Endodermal cell (in vitro differentiated cells): ENCODE measurements at places on chromosomes 4 and X. TPM values are rescaled to one million over a fixed set of nuclear protein-coding genes. Genes with fewer than 3 reads are reported as not detected.

GRCh38 chr4:4419896-4420295 is 33.0 kb downstream of the NSG1 start:
- DNase-seq: peak; percentile 28

DNA sequence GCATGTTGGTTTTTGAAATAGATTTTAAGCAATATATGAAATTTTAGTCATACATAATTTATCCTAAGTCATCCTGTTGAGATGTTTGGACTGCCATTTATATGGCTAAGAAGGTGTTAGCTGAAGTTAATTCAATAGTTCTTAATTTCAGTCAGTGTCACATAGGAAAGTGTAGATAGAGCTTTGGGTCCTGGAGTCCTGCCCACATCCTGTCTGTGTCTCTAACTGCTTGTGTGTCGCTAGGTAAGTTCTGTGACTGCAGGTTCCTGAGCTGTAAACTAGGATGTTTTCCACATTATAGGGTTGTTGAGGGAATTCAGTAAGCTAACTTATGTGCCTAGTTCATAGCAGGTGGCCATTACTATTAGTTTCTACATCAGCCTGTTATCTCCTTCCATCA is 20.7 kb downstream of the OFD1 start:
- no peak for DNase-seq

GRCh38 chr4:14329228-14329627 is 673.1 kb upstream of the CPEB2 start:
- no peak for DNase-seq

GRCh38 chr4:1026115-1026514 is 14.7 kb downstream of the FGFRL1 start:
- DNase-seq: peak; percentile 83

DNA sequence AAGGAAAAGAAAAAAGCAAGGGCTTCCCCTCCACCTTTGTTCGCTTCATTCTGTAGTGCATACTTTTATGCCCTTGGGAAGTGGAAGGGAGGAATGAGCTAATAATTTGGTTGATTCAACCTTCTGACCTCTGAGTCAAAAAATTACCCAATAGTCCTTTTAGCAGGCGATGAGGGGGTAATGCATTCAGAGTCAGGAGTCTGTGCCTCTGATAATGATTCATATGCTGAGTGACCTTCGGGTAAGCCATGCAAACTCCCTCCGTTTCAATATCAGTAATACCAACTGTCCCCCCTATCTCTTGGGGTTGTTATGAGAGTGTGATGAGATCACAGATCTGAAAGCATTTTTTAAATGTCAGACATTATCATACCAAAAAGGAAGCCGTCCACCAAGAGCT is 41.6 kb upstream of the ACSL4 start:
- DNase-seq: no peak

GRCh38 chrX:40314070-40314469 is 216.3 kb upstream of the BCOR start:
- DNase-seq: peak; percentile 89

- DNase-seq: no peak
These were observed 81.5 kb downstream of the PJA1 start for GRCh38 chrX:69083801-69084200.

GRCh38 chr4:6657242-6658208 is 17.0 kb downstream of the MRFAP1 start:
- DNase-seq: no peak

GRCh38 chr4:100299046-100299840 is 109.0 kb upstream of the DDIT4L start:
- no peak for DNase-seq

GRCh38 chr4:190015538-190016368 is 11.3 kb downstream of the FRG2 start:
- DNase-seq: peak; percentile 56

- no peak for DNase-seq
These were observed 8.4 kb downstream of the UBE2K start for GRCh38 chr4:39706334-39706733.

DNA sequence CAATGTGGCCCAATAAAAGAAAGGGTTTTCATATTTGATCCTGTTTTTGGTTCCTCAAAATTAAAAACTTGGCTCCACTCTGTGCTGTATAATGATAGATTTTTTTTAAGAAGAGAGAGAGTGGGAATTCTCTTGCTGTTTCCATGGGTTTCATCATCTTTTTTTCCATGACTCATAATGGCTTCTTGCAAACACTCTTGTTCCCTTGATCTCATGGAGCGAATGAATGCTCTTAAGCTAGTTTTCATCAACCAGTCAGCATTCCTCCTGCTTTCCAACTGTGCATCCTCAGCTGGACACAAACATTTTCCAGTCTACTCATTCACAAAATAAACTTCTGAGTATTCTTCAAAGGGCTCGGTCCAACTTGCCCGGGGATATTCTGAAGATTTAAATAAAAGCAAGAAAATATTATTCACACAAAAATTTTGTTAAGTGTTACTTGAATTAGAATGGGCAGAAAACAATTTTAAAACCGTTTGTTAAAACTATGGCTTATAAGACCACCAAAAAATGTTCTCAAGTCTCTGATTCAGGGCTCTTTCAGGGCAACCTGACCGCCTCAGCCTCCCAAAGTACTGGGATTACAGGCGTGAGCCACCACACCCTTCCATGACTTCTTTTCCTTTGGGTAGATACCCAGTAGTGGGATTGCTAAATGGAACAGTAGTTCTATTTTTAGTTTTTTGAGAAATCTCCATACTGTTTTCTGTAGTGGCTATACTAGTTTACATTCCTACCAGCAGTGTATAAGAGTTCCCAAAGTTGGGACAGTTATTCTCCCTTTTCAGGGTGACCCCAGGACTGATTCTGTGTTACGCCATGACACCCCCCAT is 64.7 kb downstream of the TMEM156 start:
- DNase-seq: no peak

- no peak for DNase-seq
These were observed 299.0 kb downstream of the KCNIP4 start for GRCh38 chr4:21649391-21650090.

DNA sequence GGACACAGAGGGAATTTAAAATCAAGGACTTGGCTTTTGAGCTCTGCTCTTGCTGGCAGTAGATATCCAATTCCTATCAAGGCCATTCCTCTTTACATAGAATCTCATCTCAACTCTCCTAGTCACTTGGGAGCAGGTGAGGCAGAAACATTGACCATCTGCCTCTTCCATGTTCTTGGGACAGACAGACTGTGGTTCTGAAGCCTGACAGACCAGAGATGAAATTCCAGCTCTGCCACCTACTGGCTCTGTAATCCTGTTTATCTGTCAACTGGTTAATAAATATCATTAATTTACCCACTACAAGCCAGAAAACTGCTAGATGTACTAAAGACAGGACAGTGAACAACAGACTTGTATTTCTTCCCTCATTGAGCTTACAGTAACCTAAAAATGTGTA is 300.8 kb downstream of the ADGRL3 start:
- no peak for DNase-seq

DNA sequence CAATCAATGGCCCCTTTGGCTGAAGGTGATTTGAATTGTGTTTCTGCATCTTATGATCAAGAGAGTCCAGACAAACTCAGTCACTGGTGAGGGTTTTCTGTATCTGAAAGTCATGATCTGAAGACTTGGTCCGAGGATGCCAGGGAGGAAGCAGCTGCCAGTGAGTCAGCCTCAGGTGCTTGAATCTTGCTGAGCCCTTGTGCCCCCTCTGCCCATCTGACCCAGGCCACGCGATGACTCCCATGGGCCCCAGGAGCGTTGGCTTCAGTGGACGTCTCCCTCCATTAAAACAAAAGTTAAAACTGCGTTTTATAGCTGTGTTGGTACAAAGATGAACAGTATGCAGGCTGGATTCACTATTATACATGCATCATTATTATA is 62.0 kb downstream of the HTRA3 start:
- no peak for DNase-seq

GRCh38 chr4:128305942-128306341 is 18.3 kb upstream of the PGRMC2 start:
- peak; percentile 52 for DNase-seq

The NCAPG gene
- 25.9 to 57.0 TPM (median 47.4 TPM) in 3 replicates for total RNA-seq

The ACTRT1 gene
- not detected in 3 replicates for total RNA-seq

The GPR143 gene
- total RNA-seq: 11.9 to 13.5 TPM (median 12.6 TPM) in 3 replicates

The CYP4V2 gene
- total RNA-seq: 1.3 to 2.0 TPM (median 1.6 TPM) in 3 replicates

The SSX4 gene
- 1.5 and 1.7 TPM in 2 replicates for total RNA-seq
